SIG-M5 (cell line): ENCODE measurements at places on chromosomes 4 and X.

DNA sequence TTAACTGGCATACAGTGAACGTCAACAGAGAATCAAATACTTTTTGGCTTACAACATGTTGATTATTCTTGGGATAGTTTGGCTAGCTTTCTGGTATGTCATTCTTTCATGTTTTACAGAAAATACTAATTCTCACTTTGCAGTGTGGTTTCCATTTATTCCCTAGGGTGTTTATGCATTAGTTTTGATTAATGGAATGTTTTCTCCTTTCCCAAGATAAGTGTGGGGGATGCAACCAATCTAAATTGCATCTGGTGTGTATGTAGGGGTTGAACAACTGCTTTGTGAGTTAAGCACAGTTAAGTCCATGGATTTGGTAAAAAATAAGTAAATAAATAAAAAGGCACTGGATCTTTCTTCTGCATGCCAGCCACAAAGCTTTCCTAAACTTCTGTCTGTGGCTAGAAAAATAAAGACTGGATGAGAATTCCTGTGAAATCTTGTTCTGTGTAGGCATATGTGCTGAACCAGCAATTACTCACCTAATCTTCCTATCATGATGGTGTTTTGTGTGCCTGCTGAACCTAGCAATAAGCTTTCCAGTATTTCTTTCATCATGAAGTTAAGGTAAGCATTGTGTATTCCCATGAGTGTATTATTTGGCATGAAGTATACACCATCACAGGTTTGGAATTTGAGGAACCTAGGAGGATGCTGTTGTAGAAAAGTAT, 50.6 kb upstream of the TENM3 start:
- DNase-seq: no peak

DNA sequence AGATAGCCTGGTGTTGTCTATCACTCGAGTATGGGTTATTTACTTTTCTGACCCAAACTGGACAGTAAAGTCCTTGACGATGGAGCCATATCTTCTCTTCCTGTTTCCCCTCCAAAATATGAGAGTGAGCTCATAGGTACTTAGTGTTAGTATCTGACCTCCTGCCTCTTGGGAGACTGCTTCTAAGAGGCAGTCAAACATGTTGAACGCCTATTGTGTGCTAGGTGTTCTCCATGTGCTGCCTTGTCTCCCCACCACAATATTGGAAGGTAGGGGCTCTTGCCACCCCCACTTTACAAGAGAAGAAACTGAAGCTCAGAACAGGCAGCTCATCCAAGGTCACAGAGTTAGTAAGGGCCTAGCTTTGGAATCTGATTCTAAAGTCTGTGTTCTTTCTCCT, 8.3 kb downstream of the EFNB1 start:
- no peak for DNase-seq

DNA sequence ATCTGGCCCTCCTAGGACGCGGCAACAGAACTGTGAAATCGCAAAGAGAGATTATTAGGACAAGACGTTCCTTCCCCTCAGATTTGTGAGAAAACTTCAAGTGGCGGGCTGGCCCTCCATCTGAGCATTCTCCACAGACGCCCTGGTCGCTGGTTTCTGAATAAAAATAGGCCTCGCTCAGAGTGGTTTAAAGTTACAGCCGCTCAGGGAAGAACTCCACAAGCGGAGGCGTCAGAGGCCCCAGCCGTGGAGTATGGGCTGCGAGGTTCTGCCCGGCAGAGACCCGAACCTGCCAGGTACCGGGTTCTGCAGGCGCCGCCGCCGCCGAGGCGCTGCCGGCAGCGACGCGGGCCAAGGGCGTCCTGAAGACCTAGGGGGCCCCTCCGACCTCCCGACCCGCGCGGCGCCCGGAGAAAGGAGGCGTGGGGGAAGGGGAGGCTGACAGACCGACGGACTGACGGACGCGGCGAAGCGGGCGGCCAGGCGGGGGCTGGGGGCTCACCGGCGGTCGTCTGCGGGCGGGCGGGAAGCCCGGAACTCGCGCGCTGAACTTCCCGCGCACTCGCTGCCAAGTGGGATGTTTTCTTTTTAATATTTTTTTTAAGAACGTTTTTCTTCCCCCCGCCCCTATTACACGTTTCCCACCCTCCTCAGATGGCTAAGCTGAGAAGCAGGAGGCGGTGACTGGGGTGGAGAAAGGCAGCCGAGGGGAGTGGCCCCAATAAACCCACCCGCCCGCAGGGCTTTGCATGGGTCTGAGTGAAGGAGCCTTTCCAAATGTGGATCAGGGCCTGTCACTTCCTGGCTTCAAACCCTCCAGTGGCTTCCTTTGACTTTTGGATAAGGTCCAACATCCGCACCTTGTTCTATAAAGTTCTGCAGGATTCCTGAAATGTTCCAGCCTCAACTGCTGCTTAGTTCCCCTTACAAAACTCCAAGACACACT, at the start of gene PABPC4L:
PABPC4L (minus strand) TSS at position 574 of the 946 bp plus-strand sequence. CDS start 770 bp downstream, outside the sequence.
- DNase-seq: no peak

- no peak for DNase-seq
These were observed 108.3 kb downstream of the TENM3 start for GRCh38 chr4:182351485-182351884.

DNA sequence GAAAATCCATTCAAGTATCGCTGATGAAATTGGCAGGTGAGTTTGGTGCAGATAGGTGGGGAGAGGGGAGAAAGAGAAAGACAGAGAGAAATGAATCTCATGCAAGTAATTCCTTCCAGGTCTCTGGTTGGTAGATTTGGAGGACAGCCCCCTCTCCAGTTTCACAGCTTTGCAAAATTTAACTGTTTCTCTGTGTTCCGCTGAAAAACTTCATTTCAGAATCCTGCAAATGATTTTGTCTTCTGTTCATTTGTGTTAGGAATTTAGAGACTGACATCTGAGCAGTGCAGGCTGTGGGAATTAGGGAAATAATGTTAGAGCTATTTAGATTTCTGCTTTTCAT, 328.5 kb downstream of the FBXW7 start:
- DNase-seq: no peak

DNA sequence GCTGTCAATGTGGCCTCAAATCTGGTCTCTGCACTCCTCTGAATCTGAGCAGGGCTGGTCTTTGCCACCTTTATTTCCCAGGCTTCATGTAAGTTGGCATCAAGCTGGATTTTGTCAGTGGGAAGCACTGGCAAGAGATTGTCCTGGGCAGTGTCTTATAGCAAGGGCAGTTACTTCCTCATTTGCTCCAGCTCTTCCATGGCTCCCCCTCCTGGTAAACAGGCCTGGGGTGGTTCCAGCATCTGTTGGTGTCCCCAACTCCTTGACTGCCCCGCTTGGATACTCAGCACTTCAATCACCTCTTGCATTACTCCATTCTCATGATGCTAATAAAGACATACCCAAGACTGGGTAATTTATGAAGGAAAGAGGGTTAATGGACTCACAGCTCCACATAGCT, 15.0 kb upstream of the REST start:
- no peak for DNase-seq

GRCh38 chr4:7398788-7399439, 35.8 kb downstream of the PSAPL1 start:
- no peak for DNase-seq
